ENCODE measurements at places on chromosomes 6 and 20.

GRCh38 chr20:45229264-45230056, 8.3 kb downstream of the SEMG2 start:
- no peak for DNase-seq

- DNase-seq = no peak
Observed at GRCh38 chr6:42331019-42331418, 113.4 kb upstream of the MRPS10 start.

DNA sequence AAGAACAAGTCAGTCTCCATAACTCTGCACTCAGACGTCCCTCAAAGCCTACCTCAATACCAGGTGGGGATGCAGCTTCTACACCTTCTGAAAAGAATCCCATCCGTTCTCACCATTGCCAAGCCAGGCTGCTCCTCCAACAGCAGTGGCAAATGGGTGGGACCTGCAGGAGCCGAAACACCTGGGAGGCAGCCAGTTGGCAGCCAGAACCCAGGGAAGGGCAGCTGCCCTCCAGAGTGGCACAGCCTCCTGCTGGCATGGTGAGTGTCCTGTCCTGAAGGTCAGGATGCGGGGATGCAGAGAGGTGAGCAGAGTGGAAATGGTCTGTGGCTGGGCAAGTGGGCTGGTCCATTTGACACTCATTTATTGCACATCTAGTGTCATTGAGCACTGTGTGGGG, 210.6 kb upstream of the CDH4 start:
- no peak for DNase-seq

GRCh38 chr6:140319209-140319608, 944.8 kb upstream of the CITED2 start:
- DNase-seq = no peak

- DNase-seq = no peak
Observed at GRCh38 chr6:11556309-11556708, 18.8 kb downstream of the TMEM170B start.

DNA sequence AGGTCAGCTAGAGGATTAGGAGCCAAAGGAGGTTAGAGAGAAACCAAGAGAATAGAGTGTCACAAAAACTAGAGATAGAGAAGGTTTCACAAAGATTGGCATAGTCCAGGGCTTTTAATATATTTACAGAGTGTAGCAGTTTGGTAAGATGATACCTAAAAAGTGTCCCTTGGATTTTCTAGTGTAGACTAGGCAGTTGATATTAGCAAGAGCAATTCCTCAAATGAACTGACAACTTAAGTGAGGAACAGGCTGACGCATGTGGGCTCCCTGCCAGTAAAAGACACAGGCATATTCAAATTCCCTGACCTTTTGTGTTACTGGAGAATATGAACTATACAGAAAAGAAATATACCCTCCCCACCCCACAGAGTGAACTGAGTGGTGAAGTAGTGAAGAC, 40.1 kb downstream of the VTA1 start:
- no peak for DNase-seq

DNA sequence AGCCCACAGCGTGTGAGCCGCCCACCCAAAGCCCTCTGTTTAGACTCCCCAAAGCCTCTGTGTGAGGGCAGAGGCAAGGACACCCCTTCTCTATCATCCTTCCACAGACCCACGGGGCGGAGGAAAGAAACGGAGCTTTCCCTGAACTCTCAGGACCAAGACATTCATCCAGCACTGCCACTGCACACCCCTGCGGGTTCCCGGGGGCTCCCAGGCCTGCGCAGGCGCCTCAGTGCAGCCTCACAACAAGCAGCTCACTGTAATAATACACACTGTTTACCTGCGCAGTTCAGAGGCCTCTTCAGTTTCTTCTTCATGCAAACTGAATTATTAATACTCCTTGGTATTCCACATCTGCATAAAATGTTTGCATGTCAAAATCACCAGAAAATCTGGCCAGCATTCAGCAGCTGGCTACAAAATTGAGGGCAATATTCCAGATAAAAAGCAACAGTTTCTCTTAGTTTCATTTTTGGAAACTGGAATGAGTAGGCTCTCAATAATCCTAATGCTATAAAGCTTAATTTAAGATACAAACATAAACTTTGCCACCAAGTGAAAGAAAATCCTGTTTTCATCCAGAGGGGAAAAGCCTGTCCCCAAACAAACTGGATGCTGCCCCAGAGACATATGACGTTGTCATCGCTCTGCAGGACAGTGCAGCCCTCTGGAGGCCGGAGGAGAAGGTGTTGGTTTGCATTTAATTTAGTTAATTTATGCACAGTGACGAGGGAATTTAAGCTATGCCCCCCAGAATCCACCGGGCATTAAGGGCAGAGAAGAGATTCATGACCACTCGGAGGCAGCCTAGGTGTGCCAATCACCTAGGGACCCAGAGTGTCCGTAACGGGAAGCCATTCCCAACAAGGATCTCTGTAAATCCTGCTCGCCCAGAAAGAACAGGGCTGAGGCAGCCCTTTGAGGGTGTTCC, 45.3 kb downstream of the NINL start:
- DNase-seq = no peak

- peak; percentile 75 for DNase-seq
Observed at GRCh38 chr6:108565091-108565766, 4.5 kb downstream of the FOXO3 start.

- no peak for DNase-seq
Observed at GRCh38 chr6:97639702-97640101, 356.7 kb upstream of the MMS22L start.

- no peak for DNase-seq
Observed at GRCh38 chr20:36085686-36086267, 68.8 kb upstream of the EPB41L1 start.
